ENCODE measurements at places on chromosomes 1 and 21.

DNA sequence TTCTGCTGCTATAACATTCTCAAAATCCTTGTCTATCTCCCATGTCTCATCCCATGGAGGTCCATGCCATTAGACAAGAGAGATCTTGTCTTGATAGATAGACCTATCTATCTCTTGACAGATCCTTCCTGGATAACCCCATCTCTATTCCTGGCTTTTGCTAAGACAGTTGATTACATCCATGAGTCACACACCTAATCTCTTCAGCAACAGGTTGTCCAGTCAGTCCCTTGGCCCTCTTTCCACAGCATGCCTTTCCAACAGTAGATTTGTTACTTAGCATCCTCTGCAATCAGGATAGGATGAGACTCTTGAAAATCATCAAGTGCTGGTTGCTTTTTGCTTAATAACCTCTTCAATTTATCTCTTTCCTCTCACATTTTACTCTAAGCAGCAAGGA lies 46.6 kb downstream of the TRMT1L start:
- DNase-seq: no peak

DNA sequence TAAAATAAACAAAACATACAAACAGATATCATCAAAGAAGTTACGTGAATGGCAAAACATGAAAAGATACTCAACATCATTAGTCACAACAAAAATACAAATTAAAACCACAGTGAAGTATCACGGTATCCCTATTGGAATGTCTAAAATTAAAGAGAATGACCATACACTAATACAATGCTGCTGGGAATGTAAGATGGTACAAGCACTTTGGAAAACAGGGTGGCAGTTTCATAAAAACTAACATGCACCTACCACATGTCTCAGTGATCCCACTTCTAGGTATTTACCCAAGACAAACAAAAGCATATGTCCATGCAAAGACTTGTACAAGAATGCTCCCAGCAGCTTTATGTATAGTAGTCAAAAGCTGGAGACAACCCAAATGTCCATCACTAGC lies 69.1 kb downstream of the HSF2BP start:
- no peak for DNase-seq

- no peak for DNase-seq
These were observed 116.4 kb downstream of the TBX19 start for GRCh38 chr1:168396940-168397684.

GRCh38 chr1:233586301-233586700 lies 27.6 kb upstream of the KCNK1 start:
- no peak for DNase-seq

DNA sequence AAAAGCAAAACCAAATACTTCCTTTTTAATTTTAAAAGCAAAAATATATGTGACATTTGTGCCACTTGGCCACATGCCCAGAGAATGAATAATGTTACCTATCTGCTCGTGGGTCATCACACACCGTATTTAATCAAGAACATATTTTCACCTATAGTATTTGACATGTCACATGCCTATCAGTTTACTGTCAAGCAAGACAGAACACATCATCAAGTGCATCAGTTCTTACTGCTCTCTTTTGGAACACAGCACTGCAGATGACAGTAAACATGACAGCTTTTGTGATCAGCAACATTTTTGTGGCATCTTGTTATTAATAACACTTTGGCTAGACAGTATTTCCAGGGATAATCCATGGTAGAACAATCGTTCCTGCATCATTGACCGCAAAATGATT lies 134.4 kb downstream of the LRRC7 start:
- DNase-seq: no peak

GRCh38 chr21:14744368-14744767 lies 198.3 kb upstream of the SAMSN1 start:
- DNase-seq: no peak

- no peak for DNase-seq
These were observed 11.4 kb upstream of the ASCL5 start for GRCh38 chr1:201138311-201138840.

DNA sequence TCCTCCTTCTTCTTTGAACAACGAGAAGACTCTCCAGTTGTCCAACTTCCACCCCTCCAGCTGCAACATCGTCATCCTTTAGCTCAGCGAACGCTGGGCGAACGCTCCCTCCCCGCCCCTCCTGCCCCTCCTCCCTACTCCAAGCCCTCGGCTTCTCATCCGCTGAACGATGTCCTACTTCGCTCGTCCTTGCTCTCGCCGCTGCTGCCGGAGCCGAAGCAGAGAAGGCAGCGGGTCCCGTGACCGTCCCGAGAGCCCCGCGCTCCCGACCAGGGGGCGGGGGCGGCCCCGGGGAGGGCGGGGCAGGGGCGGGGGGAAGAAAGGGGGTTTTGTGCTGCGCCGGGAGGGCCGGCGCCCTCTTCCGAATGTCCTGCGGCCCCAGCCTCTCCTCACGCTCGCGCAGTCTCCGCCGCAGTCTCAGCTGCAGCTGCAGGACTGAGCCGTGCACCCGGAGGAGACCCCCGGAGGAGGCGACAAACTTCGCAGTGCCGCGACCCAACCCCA lies at the start of gene BCAN:
BCAN (plus strand) TSS at position 357 of the 504 bp plus-strand sequence. CDS start 3,938 bp downstream, outside the sequence.
- no peak for DNase-seq

Measured in activated CD8-positive, alpha-beta memory T cell treated with anti-CD3 and anti-CD28 coated beads for 48 hours (primary cell).